ENCODE measurements at places on chromosomes 2 and 18. TPM values are rescaled to one million over a fixed set of nuclear protein-coding genes. Genes with fewer than 3 reads are reported as not detected.

RAB27B gene
- 0.75 TPM for total RNA-seq

GPBAR1 gene
- total RNA-seq = 0.41 TPM

C2orf80 gene
- not detected for total RNA-seq

SCTR gene
- total RNA-seq = not detected
